H9 (cell line): ENCODE measurements at places on chromosomes 7 and 10. TPM values are rescaled to one million over a fixed set of nuclear protein-coding genes. Genes with fewer than 3 reads are reported as not detected.

GRCh38 chr7:148492157-148492860, 98.3 kb upstream of the C7orf33 start:
- DNase-seq = no peak

DNA sequence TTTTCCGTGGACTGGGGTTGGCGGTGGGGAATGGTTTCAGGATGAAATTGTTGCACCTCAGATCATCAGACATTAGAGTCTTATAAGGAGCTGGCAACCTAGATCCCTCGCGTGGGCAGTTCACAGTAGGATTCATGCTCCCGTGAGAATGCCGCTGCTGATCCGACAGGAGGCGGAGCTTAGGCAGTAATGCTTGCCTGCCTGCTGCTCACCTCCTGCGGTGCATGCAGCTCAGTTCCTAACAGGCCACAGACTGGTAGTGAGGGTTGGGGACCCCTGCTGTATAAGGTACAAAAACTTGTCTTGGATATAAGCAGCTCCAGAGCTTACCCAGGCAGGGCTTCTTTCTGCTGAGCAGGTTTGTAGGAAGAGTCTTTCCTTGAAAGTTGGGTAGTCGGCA, 53.9 kb downstream of the SHH start:
- peak; percentile 50 for DNase-seq
- H3K36me3 ChIP-seq = peaks cover 32% of the 10 kb centered on the region
- H3K27ac ChIP-seq = no peak overlapping the region
- H3K4me3 ChIP-seq = no peak overlapping the region

DNA sequence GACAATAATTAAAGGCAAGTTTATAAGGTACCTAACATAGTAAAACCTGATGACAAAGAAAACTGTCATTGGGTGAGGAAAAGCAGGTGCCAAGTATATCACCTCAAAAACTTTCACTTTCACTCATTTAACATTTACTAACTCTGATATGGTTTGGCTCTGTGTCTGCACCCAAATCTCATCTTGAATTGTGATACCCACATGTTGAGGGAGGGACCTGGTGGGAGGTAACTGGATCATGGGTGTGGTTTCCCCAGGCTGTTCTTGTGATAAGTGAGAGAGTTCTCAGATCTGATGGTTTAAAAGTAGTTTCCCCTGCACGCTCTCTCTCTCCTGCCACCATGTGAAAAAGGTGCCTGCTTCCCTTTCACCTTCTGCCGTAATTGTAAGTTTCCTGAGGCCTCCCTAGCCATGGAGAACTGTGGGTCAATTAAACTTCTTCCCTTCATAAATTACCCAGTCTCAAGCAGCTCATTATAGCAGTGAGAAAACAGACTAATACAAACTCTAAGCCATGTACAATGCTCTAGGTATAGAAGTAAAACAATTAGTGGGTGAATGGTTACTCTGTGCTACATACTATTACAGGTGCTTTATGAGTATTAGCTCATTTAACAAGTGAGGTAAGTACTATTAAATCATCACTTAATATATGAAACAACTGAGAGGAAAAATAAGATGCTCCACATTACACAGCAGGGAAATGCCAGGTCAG, 199.0 kb downstream of the CHCHD3 start:
- H3K27me3 ChIP-seq = no peaks in the 10 kb centered on the region
- no peak overlapping the region for H3K27ac ChIP-seq
- H3K4me3 ChIP-seq = no peak overlapping the region
- no peaks in the 10 kb centered on the region for H3K4me1 ChIP-seq
- peaks cover 3% of the 10 kb centered on the region; the same call in 1 of the 2 replicates for H3K36me3 ChIP-seq

DNA sequence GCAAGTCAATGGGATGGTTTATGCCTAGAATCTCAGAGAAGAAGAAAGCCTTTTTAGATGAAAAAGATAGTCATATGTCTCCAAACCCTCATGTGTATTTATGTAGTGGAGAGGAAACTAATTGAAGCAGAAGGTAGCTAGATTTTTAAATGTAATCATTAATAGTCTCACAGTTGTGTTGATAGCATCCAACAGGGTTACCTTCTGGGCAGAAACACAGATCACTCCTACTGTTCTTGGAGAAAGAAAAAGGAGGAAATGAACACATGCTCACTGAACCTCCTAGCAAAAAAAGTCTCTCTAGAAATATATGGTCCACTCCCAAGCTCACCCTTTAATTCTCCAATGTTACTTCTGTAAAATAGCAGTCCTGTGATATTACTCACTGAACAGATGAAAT, 777.2 kb upstream of the C7orf33 start:
- no peak overlapping the region for H3K27ac ChIP-seq
- H3K36me3 ChIP-seq = no peaks in the 10 kb centered on the region
- H3K4me1 ChIP-seq = no peaks in the 10 kb centered on the region
- H3K27me3 ChIP-seq = no peaks in the 10 kb centered on the region
- H3K4me3 ChIP-seq = no peak overlapping the region

DNA sequence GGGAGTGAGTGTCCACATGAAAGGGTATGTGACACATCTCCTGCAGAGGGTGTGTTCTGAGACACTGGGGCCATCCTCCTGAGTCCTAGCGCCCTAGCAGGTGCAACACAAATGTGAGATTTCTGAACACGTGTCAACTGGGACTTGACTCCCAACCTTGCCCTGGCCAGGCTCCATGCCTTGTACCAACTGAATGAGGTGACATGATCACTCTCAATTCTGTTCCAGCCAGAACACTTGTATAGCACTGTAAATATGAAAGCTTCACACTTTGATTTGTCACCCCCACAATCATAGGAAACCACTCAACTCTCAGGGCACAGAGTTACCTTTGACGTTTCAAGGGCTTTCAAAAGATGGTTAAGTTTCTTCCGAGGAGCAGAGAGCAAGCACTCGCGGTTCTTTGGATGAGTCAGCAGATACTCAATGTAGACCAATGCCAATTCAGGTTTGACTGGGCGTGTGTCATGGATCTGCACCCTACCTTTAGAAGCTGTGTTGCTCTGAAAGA, 48.6 kb downstream of the NCAPG2 start:
- no peaks in the 10 kb centered on the region for H3K27me3 ChIP-seq
- no peak overlapping the region for H3K4me3 ChIP-seq
- DNase-seq = no peak
- no peaks in the 10 kb centered on the region for H3K4me1 ChIP-seq
- H3K27ac ChIP-seq = no peak overlapping the region

GRCh38 chr10:122692744-122693143, 6.9 kb downstream of the C10orf120 start:
- H3K4me1 ChIP-seq = no peaks in the 10 kb centered on the region
- H3K27me3 ChIP-seq = no peaks in the 10 kb centered on the region
- H3K27ac ChIP-seq = no peak overlapping the region
- peaks cover 6% of the 10 kb centered on the region; the same call in 1 of the 2 replicates for H3K36me3 ChIP-seq
- DNase-seq = no peak
- no peak overlapping the region for H3K4me3 ChIP-seq

- DNase-seq = no peak
- no peak overlapping the region for H3K27ac ChIP-seq
- no peak overlapping the region for H3K4me3 ChIP-seq
- peaks cover 3% of the 10 kb centered on the region; the same call in 1 of the 2 replicates for H3K27me3 ChIP-seq
- no peaks in the 10 kb centered on the region for H3K36me3 ChIP-seq
Observed at GRCh38 chr10:97852840-97853405, 3.3 kb downstream of the GOLGA7B start.

- peaks cover 84% of the 10 kb centered on the region for H3K36me3 ChIP-seq
- DNase-seq = no peak
- H3K4me1 ChIP-seq = no peaks in the 10 kb centered on the region
- no peak overlapping the region for H3K4me3 ChIP-seq
Observed at GRCh38 chr7:127706766-127707165, 54.8 kb downstream of the SND1 start.

- peak within 1 kb of the TSS; percentile 81 for H3K4me3 ChIP-seq
- DNase-seq = peak; percentile 33
- H3K36me3 ChIP-seq = 0 out of 2 replicates have a peak, but pooled peaks cover 2% of the 10 kb centered on the region
- peaks cover 3% of the 10 kb centered on the region; the same call in 1 of the 2 replicates for H3K4me1 ChIP-seq
- H3K27ac ChIP-seq = no peak within 1 kb of the TSS
- H3K27me3 ChIP-seq = peaks cover 30% of the 10 kb centered on the region; the same call in 1 of the 2 replicates
Observed at GRCh38 chr7:24283897-24284698, at the start of gene NPY. Gene NPY (plus strand): TSS chr7:24284190. CDS start chr7:24285241, 1,051 bp downstream.

GRCh38 chr10:73584737-73585136, 6.4 kb downstream of the USP54 start:
- no peak overlapping the region for H3K4me3 ChIP-seq
- no peak for DNase-seq
- no peaks in the 10 kb centered on the region; the same call in 1 of the 2 replicates for H3K4me1 ChIP-seq
- no peak overlapping the region for H3K27ac ChIP-seq

DNA sequence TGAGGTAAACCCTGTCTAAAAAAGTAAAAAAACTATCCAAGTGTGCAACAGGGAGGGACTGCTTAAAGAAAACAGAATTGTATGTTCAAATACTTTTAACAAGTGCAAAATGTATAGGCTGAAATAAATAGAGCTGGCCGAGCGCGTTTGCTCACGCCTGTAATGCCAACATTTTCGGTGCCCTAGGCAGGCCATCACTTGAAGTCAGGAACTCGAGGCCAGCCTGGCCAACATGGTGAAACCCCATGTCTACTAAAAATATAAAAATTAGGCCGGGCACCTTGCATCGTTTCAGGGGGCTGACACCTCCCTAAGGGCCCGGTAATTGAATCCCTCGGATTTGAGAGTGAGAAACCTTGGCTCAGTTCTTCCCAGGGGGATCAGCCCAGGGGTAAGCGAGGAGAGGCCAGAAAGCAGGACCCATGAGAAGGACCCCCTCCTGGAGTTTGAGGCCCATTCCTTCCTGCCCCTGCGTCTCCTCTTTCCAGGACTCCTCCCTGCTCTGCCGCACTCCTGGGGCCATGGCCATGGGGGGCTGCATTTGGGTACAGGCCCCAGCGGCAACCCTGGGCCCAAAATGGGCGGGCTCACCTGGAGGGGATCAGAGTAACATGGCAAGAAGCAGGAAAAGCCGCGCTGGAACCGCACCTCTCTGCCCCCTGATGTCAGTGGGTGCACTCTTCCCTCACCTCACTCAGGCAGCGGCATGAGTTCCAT, 75.5 kb upstream of the TMEM248 start:
- DNase-seq = no peak
- H3K4me3 ChIP-seq = peak overlapping the region; percentile 94
- H3K27me3 ChIP-seq = no peaks in the 10 kb centered on the region
- H3K27ac ChIP-seq = peak overlapping the region; percentile 40

DNA sequence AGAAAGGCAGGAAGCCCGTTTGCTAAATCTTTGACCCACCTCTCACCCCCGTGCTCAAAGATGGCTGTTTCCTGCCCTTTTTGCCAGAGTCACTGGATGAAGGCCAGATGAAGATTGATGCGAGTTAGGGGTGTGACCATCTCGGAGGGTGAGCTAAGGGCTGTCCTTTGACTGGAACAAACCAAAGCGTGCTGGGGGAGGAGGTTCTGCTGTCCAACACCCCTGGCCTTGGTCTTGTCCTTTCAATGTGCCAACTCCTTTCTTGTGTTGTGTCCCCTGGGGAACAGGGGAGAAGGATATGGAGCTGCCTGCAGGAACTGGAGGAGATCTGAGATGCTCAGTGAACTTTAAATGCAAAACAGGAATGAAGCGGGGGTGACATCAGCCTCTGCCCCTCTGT, 90.3 kb upstream of the ADAM12 start:
- H3K27ac ChIP-seq = no peak overlapping the region
- no peaks in the 10 kb centered on the region for H3K36me3 ChIP-seq
- no peak overlapping the region for H3K4me3 ChIP-seq
- no peaks in the 10 kb centered on the region for H3K27me3 ChIP-seq
- H3K4me1 ChIP-seq = no peaks in the 10 kb centered on the region

- no peaks in the 10 kb centered on the region for H3K36me3 ChIP-seq
- no peaks in the 10 kb centered on the region for H3K27me3 ChIP-seq
- no peak overlapping the region for H3K4me3 ChIP-seq
- no peak for DNase-seq
- no peaks in the 10 kb centered on the region for H3K4me1 ChIP-seq
Observed at GRCh38 chr7:17685141-17685540, 255.2 kb downstream of the SNX13 start.

DNA sequence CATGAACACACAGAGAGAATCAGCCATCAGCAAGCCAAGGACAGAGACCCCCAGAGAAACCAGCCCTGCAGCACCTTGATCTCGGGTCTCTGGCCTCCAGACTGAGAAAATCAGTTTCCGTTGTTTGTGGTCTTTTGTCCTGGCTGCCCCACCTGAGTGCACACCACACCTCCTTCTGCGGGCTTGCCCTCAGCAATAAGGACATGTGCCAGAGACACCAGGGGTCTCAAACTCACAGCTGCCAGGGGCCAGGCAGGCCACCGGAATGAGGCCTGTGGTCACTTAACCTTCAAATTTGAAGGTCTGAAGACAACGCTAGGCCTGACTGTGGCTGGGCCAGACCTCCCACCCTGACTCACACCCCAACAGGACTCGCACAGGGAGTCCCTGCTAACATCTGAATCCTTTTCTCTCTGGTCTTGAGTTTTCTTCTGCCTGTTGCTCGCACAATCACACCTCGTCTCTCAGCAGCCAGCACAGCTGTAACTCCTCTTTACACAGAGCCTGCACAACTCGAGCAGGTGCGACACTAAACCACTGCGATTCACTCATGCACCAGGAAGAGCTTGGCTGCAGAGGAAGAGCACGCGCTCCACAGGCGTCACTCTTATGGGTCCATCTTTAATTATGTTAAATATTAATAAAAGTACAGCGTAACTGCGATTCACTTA, 86.2 kb downstream of the CHST15 start:
- no peak overlapping the region for H3K4me3 ChIP-seq
- peak; percentile 19 for DNase-seq
- no peak overlapping the region for H3K27ac ChIP-seq
- peaks cover 13% of the 10 kb centered on the region; the same call in 2 of the 3 replicates for H3K36me3 ChIP-seq
- no peaks in the 10 kb centered on the region for H3K27me3 ChIP-seq
- H3K4me1 ChIP-seq = no peaks in the 10 kb centered on the region

DNA sequence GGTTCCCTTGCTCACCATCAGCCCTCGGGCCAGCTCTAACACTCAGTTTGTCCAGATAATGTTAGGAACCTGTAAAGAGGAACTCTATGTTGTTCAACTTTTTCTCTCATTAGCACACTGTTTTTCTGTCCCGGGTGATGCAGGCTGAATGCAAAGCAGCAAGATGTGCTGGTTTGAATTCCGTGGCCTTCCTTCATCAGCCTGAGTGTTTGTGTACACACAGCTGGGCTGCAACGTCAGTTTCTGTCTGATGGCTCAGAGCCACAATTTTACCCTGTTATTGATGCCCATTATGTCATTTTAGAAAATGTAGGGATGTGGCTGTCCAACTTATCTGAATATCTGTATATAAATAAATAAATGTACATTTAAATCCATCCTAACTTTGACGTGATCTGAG, 152.0 kb downstream of the PLPP4 start:
- H3K4me1 ChIP-seq = no peaks in the 10 kb centered on the region
- no peaks in the 10 kb centered on the region for H3K36me3 ChIP-seq
- no peak overlapping the region for H3K27ac ChIP-seq
- DNase-seq = no peak
- H3K4me3 ChIP-seq = no peak overlapping the region

- H3K27me3 ChIP-seq = peaks cover 74% of the 10 kb centered on the region; the same call in 1 of the 2 replicates
- H3K4me1 ChIP-seq = no peaks in the 10 kb centered on the region
- no peak for DNase-seq
Observed at GRCh38 chr7:157596881-157597280, 260.1 kb downstream of the DNAJB6 start.

GRCh38 chr7:26390016-26390415, 98.4 kb downstream of the SNX10 start:
- H3K36me3 ChIP-seq = no peaks in the 10 kb centered on the region
- no peak overlapping the region for H3K27ac ChIP-seq
- H3K4me1 ChIP-seq = peaks cover 5% of the 10 kb centered on the region
- H3K4me3 ChIP-seq = no peak overlapping the region
- H3K27me3 ChIP-seq = no peaks in the 10 kb centered on the region
- no peak for DNase-seq

Gene CRHR2
- total RNA-seq = 0.07 and 0.13 TPM in 2 replicates

Gene INHBA
- total RNA-seq = 1.6 and 1.7 TPM in 2 replicates

Gene CUBN
- 0.26 and 0.37 TPM in 2 replicates for total RNA-seq

Gene TMEM178B
- total RNA-seq = 9.3 and 11.3 TPM in 2 replicates

Gene RRP12
- total RNA-seq = 71.6 and 83.0 TPM in 2 replicates

Gene ANKRD61
- 0.24 TPM in 1 of 2 replicates, not detected in the other for total RNA-seq

Gene NME8
- 0.33 TPM in 1 of 2 replicates, not detected in the other for total RNA-seq

Gene ATOH7
- 0.20 and 0.29 TPM in 2 replicates for total RNA-seq
